ENCODE measurements at places on chromosomes 13 and 19.

DNA sequence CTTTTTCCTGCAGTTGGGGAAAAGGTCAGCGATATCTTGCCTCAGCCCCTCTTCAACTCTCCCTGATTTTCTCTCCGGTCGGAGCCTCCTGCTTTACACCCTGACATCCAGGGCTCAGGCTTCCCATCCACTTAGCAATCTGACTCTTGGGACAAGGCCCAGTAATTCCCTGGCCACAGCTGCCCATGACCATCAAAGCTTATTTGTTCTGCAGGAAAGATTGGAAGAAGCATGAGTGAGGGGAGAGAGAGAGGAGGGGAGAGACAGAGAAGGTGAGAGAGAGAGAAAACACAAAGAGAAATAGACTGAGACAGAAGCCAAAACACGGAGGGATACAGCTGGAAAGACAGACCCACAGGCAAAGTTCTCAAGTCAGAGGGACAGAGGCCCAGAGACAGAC is 13.7 kb downstream of the SYT3 start:
- ATAC-seq = no peak

DNA sequence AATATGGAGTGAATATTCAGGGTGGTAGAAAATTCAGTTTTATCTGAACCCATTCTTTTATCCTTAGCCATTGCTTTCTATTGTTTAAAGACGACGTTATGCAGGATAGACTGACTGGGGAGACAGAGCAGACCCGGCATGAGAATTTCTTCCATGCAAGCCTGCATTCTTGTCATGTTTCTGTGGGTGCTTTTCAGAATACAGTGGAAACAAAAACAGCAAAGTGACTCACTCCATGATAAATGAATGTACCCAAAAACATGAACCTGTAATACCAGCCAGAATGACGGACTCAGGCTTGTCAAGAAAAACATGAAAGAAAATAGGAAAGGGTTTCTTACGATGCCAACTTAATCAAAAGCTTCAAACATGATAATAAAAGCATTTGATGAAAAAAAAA is 924.0 kb downstream of the EFNB2 start:
- ATAC-seq = no peak

DNA sequence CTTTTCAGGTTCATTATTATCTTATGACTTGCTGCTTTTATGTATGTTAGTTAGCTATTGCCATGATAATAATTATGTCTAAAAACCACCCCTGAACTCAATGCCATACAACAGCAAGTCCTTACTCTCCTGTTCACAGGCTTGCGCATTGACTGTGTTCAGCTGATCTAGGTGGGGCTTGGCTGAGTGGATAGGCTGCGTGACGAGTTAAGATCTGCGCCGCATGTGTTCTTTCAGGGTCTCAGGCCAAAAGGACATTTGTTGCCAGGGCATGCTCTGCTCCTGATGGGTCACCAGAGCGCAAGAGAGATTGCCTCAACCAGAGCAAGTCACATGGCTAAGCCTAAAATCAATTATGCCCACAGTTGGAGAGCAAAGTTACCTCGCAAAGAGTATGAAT is 859 bp downstream of the ZNF568 start:
- no peak for ATAC-seq

GRCh38 chr19:29323021-29323430 is 110.1 kb upstream of the UQCRFS1 start:
- ATAC-seq = no peak

DNA sequence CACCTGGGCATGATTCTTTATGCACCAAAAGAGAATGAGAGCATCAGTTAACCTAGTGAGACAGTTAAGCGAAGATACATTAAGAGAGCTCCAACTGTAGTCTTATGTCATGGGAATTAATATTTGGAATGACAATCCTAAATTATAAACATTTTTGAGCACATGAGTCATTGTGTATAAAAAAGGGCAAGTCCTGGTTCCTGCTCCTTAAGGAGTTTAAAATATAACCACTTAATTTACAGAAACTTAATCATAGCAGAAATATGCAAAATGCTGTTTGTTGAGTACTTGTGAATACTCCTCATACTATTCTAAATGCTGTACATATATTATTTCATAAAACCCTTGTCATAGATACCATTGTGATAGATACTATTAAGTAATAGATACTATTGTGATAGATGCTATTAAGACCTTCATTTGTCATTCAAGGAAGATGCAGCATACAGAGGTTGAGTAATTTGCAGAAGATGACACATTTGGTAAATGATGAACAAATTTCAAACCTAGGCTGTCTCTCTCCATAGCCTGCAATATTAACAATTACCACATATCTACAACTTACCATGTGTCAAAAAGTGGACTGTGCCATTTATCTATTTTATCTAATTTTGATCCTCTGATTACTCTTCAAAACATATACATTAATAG is 301.0 kb downstream of the TBC1D4 start:
- ATAC-seq = no peak

- ATAC-seq = no peak
Observed at GRCh38 chr13:92459306-92459705, 767.3 kb upstream of the GPC6 start.

DNA sequence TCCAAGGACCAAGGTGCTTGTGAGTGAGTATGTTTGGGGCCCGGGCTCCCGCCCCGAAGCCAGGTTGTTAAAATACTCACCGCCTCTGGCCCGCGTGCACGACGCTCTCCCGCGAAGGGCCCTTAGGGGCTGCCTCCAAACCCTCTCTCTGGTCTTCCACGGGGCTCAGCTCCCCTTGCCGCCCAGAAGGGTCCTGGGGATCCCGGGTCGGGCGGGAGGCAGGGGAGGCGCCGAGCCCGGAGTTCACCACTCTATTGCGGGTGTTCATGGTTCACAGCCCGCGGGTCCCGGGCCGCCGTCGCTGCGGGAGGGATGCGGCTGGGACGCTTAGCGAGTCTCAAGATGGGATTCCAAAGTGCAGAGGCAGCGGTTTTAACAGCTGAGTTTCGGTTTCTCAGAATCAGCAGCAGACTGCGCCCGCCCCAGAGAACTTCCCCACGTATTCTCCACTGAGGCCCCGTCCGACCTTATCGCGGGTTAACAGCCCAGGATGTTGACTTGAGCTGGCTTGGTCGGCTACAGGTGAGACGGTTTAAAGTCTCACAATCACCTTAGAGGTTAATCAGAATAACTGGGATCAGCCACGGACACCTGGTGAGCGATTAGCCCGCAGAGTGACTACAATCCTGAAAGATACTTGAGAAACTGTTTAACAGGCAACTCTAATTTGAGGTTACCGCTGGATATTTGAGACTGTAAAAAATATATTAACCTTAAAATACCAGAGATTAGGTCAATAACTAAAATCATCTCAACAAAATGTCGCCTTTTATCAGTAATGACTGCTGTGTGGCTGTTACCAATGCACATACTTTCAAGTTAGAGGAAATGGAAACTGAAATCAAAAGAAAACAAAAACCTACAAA is at the start of gene EPSTI1:
EPSTI1 (minus strand) TSS at position 344 of the 866 bp plus-strand sequence; CDS start at position 268, 76 bp downstream.
- ATAC-seq = peak; percentile 93

DNA sequence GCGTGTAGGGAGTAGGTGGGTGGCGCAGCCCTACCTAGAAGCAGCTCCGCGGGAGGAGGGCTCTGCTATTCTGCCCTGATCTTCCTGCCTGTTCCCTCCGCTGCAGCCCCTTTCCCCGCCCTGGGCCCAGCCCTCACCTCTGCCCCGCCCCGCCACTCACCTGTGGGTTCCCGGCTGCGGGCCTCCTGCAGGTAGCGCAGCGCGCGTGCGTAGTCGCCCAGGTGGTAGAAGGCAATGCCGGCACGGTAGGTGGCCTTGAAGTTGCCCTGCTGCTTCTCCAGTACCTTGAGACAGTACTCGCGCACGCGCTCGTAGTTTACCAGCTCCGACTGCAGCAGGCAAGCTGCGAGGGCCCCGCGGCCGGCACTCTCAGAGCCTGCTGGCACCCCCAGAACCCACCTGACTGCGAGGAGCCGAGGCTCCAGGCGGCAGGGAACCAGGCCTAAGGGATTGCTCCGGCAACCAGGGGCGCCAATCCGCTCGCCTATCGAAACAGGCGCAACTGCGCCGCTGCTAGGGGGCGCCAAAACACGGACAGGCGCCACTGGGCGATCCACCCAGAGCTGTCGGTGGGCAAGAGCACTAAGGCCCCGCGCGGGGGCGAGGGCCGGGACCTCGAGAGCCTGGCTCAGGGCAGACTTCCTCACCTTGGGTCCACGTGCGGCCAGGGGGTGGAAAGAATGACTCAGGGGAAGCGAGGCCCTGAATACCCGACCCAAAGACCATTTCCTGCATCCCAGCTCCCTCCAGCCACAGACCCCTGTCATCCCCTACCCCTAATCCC is 965 bp downstream of the TTC9B start:
- no peak for ATAC-seq

DNA sequence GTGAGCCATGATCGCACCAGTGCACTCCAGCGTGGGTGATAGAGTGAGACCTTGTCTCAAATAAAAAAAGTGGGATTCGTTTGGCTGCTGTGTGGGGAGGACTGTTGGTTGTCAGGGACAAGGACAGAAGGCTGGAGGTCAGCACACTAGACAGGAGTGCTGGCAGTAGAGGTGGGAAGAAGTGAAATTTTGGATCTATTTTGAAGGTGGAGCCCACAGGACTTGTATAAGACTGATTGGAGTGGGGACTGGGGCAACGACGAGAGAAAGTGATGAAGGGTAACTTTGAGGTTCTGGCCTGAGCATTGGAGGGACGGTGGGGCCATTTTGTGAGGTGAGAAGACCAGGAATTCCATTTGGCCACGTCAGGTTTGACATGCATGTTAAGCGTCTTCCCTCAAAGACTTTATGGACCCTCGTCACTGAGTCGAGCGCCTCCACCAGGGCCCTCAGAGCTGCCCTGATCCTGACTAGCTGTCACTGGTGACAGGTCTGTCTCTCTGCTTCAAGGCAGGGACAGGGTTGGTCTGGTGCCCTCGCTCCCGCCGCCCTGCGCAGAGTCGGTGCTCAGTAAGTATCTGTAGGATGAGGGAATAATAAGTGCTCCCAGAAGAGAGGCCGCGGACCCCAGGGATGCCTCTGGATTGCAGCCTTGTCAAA is 673 bp downstream of the CTU1 start:
- ATAC-seq = no peak

- no peak for ATAC-seq
Observed at GRCh38 chr19:3057275-3057714, 5.0 kb downstream of the TLE5 start.

DNA sequence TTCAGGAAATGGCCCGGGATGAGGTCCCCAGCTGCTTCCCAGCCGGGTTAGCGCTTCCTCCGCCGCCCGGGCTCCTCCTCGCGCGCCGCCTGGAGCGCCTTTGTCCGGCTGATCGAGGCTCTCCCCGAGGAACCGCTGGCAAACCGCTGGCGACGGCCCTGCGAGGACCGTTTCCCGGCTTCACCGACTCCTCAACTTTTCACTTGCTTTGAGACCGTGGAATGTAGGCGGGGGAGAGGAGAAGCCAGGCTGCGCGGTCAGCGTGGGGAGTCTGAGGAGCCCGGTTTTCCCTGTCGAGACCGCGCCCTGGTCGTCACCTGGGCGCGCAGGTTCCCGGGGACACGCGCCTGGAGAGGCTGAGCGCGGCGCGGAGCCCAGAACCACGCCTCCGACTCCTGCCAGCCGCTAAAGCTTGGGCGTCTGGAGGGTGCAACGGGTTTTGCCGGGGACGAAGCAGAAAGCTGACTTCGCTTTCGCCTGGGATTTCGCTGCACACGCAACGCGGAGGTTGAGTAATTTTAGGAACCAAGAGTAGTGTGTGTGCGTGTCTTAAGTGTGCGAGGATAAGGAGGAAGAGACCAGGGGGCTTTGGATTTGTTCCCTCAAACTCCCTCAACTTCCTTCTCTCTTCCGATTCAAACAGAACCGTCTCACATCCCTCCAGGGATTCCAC is 7.3 kb upstream of the DGKH start:
- ATAC-seq = peak; percentile 31

DNA sequence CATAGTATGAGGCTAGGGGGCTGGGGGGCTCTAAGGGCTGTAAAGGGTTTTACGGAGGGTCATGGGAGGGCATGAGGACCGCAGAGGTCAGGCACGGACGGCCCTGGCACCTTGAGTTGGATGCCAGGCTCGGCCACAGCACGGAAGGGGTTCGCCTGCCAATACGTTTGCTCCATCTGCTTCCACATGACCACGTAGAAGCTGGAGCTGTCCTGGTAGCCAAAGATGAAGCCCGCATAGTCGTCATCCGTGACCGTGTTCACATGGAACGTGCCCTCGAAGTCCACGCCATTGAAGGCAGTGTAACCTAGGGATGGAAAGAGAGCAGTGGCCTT is 6.4 kb downstream of the COMP start:
- no peak for ATAC-seq

- ATAC-seq = no peak
Observed at GRCh38 chr19:38662537-38663155, 15.2 kb downstream of the ACTN4 start.

GRCh38 chr19:52778811-52779210 is 7.8 kb downstream of the ZNF600 start:
- no peak for ATAC-seq

DNA sequence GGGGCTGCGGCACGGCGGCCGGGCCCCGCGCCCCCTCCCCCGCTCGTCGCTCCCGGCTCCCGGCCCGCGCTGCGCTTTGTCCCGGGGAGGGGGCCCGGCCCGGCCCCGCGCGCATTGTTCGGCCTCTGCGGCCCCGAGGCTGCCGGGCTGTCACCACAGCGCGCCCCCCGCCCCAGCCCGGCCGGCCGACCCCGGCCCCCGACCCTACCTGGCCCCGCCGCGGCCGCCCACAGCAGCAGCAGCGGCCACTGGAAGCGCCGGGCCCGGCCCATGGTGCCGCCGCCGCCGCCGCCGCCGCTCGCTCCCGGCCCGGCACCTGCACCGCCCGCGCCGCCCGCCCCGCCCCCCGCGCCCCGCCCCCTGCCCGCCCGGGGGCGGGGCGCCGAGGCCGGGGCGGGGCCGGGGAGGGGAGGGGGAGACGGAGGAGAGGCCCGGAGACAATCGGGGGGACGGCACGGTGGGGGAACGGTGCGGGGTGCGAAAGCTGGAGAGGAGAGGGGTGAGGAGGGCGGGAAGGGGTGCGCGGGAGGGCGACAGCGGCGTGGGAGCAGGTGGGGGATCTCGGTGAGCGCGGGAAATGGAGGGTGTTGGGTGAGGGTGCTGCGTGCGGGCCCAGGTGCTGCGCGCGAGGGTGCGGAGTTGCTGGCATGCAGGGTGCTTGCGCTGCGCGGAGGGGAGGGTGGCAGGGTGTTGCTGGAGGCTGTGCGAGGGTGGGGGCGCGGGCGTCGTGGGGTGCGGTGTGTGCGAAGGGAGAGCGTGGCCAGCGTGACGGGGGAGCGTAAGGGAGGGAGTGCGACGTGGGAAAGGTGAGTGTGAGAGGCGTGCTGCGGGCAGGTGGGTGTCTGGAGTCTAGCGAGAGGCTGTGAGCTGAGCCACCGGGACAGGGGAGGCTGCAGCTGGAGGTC is at the start of gene CADM4:
CADM4 (minus strand) TSS at position 332 of the 905 bp plus-strand sequence; CDS start at position 272, 60 bp downstream.
- ATAC-seq = peak; percentile 76

GRCh38 chr13:30415430-30416030 is 6.8 kb upstream of the UBE2L5 start:
- ATAC-seq = peak; percentile 82
